Glutamatergic neuron (in vitro differentiated cells): ENCODE measurements at places on chromosomes 1 and 21. TPM values are rescaled to one million over a fixed set of nuclear protein-coding genes. Genes with fewer than 3 reads are reported as not detected.

ATP13A2 gene
- total RNA-seq = 65.0 TPM

PIK3CD gene
- total RNA-seq = 39.4 TPM

BSND gene
- total RNA-seq = not detected

CEP170 gene
- 450 TPM for total RNA-seq

IKBKE gene
- total RNA-seq = 0.20 TPM

KRTAP12-2 gene
- total RNA-seq = not detected

OXCT2 gene
- 0.37 TPM for total RNA-seq

OR2L3 gene
- 0.15 TPM for total RNA-seq

OBSCN gene
- total RNA-seq = 25.7 TPM

AVPR1B gene
- total RNA-seq = not detected

PPFIA4 gene
- 74.7 TPM for total RNA-seq

PADI1 gene
- not detected for total RNA-seq

DNA sequence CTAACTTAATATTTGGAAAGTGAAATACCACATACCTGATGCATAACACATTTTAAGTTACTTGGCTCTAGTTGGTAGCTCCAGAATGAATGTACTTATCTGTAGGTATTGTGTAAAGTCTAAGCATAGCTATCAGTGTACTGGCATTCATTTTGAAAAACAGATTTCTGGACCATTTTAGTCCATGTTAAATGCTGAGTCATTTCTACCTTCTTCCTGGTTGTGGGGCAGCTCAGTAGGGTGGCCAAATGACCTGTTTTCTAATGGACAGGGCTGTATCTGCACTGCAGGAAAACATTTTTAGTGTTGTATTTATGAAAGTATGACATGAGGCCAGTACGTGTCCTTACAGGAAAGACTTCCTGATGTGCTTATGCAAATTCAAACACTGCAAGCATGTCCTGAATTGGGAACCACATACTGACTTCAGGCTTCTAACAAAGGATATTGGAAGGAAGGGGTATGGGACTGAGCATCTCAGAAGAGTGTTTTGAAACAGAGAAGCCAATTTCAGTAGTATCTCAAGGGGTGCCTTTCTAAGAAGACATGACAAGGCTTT, 300.3 kb upstream of the B3GALT2 start:
- H3K4me1 ChIP-seq = no peaks in the 10 kb centered on the region
- H3K27me3 ChIP-seq = no peaks in the 10 kb centered on the region
- no peak overlapping the region for H3K4me3 ChIP-seq
- no peak overlapping the region for H3K27ac ChIP-seq
- no peaks in the 10 kb centered on the region for H3K36me3 ChIP-seq

GRCh38 chr1:27560268-27561123, 43.4 kb downstream of the AHDC1 start:
- H3K36me3 ChIP-seq = no peaks in the 10 kb centered on the region
- peak overlapping the region; percentile 83 for H3K27ac ChIP-seq
- H3K4me3 ChIP-seq = peak overlapping the region; percentile 76
- H3K27me3 ChIP-seq = peaks cover 29% of the 10 kb centered on the region
- no peak for DNase-seq
- H3K4me1 ChIP-seq = peaks cover 67% of the 10 kb centered on the region

DNA sequence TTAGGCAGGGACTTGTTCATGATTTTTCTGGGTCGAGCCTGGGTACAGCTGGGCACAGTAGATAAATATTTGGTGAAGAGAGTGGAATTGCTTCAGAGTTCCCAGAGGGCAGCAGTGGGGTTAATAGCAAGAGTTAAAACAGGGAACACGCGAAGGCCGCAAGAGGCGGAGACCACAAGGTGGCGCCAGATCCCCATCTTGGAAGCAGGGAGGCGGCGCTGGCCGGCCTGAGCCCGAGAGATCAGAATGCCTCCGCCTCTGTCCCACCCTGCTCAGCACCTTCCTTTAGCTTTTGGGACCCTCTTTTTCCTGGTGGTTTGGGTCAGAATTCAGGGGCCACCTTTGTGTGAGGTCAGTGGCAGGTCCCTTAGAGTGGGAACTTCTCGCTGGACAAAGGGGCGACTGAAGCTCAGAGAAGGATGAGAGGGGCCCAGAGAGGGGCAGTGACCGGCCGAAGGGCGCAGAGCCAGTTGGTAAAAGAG, 6.5 kb upstream of the PADI2 start:
- no peaks in the 10 kb centered on the region for H3K27me3 ChIP-seq
- no peak overlapping the region for H3K27ac ChIP-seq
- H3K4me3 ChIP-seq = no peak overlapping the region
- H3K4me1 ChIP-seq = peaks cover 10% of the 10 kb centered on the region

- peaks cover 2% of the 10 kb centered on the region for H3K27me3 ChIP-seq
- H3K27ac ChIP-seq = no peak overlapping the region
- H3K4me1 ChIP-seq = peaks cover 2% of the 10 kb centered on the region
- no peak overlapping the region for H3K4me3 ChIP-seq
- DNase-seq = no peak
Measured at GRCh38 chr1:96840396-96840795, 118.8 kb downstream of the PTBP2 start.

DNA sequence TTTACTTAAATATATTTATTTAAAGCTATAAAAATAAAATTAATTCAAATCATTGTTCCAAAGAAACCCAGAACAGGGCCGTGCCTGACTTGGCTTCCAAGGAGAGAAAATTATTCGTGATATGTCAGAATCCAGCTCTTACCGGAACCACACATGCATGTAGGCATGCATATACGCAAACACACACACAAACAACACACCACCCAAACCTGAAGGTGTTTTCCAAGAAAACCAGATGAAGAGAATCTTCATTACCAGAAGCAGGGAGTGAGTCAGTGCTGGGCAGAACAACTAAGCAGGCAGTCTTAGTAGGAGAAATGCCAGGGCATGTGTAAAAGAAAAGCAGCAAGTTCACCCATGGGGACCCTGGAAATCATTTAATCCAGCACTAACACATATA, 432.0 kb upstream of the BEND5 start:
- H3K27me3 ChIP-seq = no peaks in the 10 kb centered on the region
- no peaks in the 10 kb centered on the region for H3K36me3 ChIP-seq
- H3K4me3 ChIP-seq = no peak overlapping the region

DNA sequence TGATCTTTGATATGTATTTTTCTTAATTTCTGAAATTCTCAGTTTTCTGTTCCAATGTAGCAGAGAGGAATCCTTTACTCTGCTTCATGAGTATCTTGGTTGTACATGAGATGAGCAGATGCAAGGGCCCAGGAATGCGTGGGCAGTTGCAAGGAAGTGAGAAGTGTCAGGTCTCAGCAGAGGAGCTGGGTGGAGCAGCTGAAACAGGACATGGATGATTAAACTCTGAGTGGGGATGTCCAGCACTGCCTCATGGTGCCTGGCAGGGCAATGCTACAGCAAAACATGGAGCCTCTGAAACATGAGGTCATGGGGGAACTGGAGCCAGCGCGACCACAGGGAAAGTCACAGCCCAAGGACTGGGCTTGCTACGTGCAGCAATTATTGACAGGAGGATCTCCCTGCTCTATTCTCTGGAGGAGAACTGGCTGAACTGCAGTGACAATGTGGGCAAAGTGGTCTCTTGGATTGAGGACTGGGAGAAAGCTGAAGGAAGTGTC, 48.4 kb downstream of the COLGALT2 start:
- H3K27me3 ChIP-seq = peaks cover 3% of the 10 kb centered on the region
- H3K4me3 ChIP-seq = no peak overlapping the region
- H3K27ac ChIP-seq = no peak overlapping the region
- no peaks in the 10 kb centered on the region for H3K36me3 ChIP-seq
- DNase-seq = peak; percentile 13

GRCh38 chr1:193077991-193078390, 18.6 kb downstream of the RO60 start:
- H3K36me3 ChIP-seq = peaks cover 13% of the 10 kb centered on the region
- H3K4me3 ChIP-seq = no peak overlapping the region
- H3K27ac ChIP-seq = no peak overlapping the region
- no peak for DNase-seq
- no peaks in the 10 kb centered on the region for H3K4me1 ChIP-seq

GRCh38 chr1:107662971-107663370, 302.0 kb downstream of the VAV3 start:
- no peaks in the 10 kb centered on the region for H3K27me3 ChIP-seq
- no peak overlapping the region for H3K27ac ChIP-seq
- no peak overlapping the region for H3K4me3 ChIP-seq
- no peaks in the 10 kb centered on the region for H3K36me3 ChIP-seq

GRCh38 chr1:38670544-38671122, 188.9 kb downstream of the RRAGC start:
- H3K27me3 ChIP-seq = no peaks in the 10 kb centered on the region
- no peak overlapping the region for H3K27ac ChIP-seq
- no peak for DNase-seq

DNA sequence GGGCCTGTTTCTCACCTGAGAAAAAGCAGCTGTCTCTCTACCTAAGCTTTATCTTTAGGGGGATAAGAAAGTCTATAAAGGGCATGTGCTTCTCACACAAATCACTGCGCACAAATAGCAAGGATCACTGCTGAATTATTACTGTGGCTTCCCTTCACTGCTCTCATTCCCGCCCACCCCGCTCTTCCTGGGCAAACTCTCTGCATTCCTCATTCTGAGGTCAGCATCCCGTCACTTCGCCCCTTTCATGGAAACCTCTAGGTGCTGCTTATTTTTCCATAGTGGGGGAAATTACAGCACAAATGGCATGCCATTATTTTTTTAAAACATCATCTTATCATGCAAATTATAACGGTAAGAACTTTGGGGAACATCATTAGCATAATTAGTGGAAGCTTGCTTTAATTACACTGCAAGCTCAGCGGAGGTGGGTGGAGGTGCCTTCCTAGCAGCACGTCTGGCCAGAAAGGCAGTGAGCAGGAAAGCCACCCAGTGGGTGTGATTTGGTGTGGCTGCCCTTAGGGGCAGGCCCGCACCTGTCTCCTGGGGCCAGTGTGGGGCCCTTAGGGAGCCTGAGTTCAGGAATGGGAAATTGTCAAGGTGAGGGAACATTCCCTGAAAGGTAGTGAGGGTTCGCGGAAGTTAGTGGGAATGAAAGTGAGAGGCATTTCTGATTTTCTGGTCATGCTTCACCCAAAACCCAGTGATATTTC, 105.9 kb downstream of the LAMC2 start:
- H3K27ac ChIP-seq = no peak overlapping the region
- DNase-seq = no peak
- H3K4me1 ChIP-seq = peaks cover 11% of the 10 kb centered on the region
- H3K4me3 ChIP-seq = no peak overlapping the region

DNA sequence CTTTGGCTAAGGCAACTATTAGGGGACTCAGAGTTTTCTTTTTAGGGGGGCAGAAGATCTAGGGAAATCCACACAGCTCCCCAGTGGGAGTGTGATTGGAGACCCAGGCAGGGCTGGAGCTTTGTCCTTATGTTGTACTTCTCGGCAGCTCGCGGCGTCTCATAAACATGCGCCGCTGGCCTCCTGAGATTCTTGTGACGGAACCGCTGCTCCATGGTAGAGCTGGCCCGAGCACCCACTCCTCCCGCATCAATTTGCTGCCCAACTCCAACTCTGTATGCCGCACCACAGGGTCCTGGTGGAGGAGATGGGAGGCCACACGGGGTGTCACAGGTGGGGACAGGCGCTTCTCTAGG, 143.9 kb downstream of the GALNT2 start:
- H3K27ac ChIP-seq = no peak overlapping the region
- peaks cover 13% of the 10 kb centered on the region for H3K4me1 ChIP-seq
- H3K27me3 ChIP-seq = no peaks in the 10 kb centered on the region
- H3K4me3 ChIP-seq = no peak overlapping the region
- H3K36me3 ChIP-seq = peaks cover 5% of the 10 kb centered on the region

DNA sequence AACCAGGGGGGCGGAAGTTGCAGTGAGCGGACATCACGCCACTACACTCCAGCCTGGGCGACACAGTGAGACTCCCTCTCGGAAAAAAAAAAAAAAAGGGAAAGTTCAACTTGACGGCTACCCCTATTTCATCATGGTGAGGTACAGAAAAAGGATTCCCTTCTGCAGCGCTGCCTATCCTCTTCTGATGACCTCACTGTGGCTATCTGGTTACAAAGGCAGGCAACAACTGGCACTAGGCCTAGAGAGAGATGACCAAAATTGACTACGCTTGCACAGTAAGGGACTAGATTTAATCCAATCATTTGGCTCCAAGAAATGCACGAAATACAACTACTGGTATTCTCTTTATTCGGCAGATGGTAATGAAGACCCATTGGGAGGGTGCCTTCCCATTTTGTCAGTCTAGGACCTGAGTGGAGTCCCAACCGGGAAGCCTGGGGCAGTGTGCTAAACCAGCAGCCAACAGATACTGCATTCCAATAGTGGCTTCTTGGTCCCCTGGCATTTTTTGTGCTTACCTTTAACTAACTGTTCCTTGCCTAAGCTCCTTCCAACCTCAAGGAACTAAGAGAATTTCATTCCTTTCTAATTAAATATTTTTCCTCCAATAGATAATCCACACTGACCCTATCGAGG, 36.6 kb downstream of the ITPKB start:
- peaks cover 27% of the 10 kb centered on the region for H3K4me1 ChIP-seq
- DNase-seq = no peak
- H3K27ac ChIP-seq = no peak overlapping the region
- no peaks in the 10 kb centered on the region for H3K36me3 ChIP-seq
- peak overlapping the region; percentile 69 for H3K4me3 ChIP-seq

- DNase-seq = peak; percentile 58
- H3K27me3 ChIP-seq = peaks cover 2% of the 10 kb centered on the region
- H3K4me1 ChIP-seq = no peaks in the 10 kb centered on the region
- H3K4me3 ChIP-seq = no peak overlapping the region
Measured at GRCh38 chr21:38219049-38219628, 37.7 kb upstream of the KCNJ15 start.

- no peak for DNase-seq
- no peaks in the 10 kb centered on the region for H3K36me3 ChIP-seq
- H3K27ac ChIP-seq = no peak overlapping the region
Measured at GRCh38 chr1:116256286-116256649, 116.8 kb upstream of the ATP1A1 start.

- H3K4me3 ChIP-seq = no peak overlapping the region
- no peak overlapping the region for H3K27ac ChIP-seq
- peaks cover 6% of the 10 kb centered on the region for H3K36me3 ChIP-seq
Measured at GRCh38 chr1:109969907-109970306, 14.7 kb upstream of the AHCYL1 start.

DNA sequence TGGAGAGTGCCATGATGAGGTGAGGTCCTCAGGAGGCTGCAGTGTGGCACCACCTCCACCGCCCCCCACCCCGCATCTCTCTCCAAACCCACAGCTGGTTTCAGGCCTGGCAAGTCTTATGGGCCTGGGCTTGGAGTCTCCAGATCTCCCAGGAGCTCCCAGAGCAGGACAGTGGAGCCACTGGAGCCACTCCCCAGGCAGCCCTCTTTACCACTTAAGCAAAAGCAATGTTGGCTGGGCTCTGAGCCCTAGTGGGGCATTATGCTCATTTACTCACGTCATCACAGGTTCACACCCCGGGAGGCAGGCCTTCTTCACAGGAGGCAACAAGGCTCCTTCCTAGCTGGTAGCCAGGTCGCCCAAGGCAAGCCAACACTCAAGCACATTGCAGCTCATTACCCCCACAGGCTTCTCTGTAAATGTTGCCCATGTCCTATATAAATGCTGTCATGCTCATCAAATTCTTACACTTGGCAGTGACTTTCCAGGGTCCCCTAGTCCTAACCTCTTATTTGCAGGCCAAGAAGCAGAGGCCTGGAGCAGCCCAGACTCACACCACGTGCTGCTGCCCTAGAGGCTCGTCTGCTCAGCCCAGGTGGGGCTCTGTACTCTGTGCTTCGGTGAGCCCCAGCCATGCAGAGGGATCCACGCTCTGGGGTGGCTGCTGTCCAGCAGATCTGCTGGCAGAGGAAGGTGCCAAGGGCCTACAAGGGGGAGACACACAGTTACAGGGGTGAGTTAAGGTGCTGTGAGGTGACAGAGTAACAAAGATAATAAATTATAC, 459.3 kb downstream of the MATN1 start:
- H3K4me1 ChIP-seq = no peaks in the 10 kb centered on the region
- peaks cover 6% of the 10 kb centered on the region for H3K27me3 ChIP-seq
- H3K36me3 ChIP-seq = peaks cover 6% of the 10 kb centered on the region
- H3K4me3 ChIP-seq = no peak overlapping the region
